ENCODE measurements at places on chromosomes 3 and 15.
A peak's percentile ranks its signal among the peaks of the same experiment; 100 is the strongest.

- peak; percentile 69 for DNase-seq
These were observed 65.9 kb downstream of the CACNA2D3 start for GRCh38 chr3:54188176-54188791.

DNA sequence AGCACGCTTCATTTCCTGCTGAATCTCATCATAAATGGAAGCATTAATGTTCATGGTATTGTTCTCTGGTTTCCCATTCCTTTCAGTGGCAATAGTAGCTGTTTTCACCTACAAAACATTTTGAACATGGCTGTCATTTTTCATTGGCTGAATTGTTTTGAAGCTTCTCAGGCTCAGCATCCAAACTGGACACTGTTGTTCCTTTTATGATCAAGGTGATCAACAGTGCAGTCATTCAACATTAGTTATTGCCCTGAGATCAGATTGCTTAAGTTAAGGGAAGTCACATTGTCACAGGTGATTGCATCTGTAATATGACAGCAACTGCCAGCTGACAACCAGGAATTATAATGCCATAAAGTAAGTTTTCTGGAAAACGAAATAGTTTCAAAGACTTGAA lies 46.9 kb downstream of the SATB1 start:
- DNase-seq, result no peak

- no peak for DNase-seq
These were observed 37.5 kb upstream of the CCR4 start for GRCh38 chr3:32913790-32914446.

GRCh38 chr3:44099566-44100297 lies 142.0 kb upstream of the TOPAZ1 start:
- no peak for DNase-seq

DNA sequence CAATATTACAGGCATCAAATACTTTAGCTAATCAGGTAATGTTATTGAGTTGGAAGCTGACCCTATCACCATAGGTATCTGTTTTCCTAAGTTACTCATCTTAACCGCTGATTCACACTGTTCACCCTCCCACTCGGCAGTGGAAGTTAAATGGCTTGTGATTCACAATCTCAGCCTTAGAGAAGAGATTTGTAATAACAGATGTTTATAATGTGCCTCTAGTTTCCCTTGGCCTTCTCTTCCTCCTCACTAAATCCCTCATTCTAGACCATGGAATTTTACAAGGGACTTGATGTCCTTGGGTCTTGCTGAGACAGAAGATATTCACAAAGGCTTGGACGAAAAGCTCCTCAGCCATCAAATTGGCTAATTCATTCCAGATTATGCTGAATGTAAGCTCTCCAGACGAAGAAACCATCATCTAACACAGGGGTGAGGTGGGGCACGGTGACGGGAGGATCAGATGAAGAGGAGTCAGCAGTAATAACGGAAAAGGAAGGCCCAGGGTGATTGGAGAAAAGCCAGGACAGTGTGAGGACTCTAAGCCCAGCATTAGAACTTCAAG lies 931.7 kb downstream of the MCTP2 start:
- no peak for DNase-seq
